ENCODE measurements at places on chromosomes 7 and 10.
A peak's percentile ranks its signal among the peaks of the same experiment; 100 is the strongest.

DNA sequence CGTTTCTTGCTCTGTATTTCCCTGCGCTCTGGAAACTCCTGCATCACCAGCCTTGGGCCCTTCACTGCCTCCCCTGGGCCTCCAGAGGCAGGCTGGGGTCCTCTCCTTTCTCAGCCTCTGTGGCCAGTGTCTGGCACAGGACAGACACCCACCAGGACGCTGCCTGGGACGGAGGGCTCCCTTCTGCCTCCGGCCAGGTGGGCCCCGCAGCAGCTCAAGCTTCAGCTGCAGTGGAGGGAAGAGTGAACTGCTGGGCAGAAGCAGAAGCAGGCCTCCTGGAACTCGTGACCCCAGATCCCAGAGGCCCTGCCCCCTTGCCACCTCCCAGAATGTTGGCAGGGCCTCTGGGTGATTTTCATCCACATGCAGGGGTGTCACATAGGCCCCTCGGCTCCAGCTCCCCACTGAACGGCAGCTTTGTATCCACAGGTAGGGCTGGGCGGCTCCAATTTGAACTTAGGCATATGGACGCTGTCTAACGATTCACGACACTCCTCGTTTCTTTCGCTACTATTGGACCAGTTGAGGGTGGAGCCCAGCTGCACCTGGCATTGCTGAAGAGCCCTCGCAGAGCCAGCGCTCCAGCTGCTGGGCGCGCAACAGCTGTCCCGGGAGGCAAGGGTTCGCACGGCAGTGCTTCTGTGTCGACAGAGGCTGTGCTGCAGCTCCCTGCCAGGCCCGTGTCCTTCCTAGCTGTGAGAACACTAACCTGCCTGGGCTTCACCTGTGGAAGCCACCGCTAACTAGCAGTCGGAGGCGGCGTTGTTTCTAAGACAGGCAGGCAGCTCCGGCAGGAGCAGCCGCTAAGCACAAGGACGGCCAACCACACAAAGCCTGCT, 18.4 kb upstream of the GPR146 start:
- no peak for DNase-seq

- DNase-seq: no peak
Observed at GRCh38 chr7:86951895-86952294, 107.6 kb downstream of the ELAPOR2 start.

GRCh38 chr7:20730611-20731010, 56.1 kb downstream of the SP8 start:
- DNase-seq: no peak

- no peak for DNase-seq
Observed at GRCh38 chr7:46576950-46577349, 655.9 kb upstream of the IGFBP3 start.

- no peak for DNase-seq
Observed at GRCh38 chr7:42174391-42174912, 62.6 kb downstream of the GLI3 start.

DNA sequence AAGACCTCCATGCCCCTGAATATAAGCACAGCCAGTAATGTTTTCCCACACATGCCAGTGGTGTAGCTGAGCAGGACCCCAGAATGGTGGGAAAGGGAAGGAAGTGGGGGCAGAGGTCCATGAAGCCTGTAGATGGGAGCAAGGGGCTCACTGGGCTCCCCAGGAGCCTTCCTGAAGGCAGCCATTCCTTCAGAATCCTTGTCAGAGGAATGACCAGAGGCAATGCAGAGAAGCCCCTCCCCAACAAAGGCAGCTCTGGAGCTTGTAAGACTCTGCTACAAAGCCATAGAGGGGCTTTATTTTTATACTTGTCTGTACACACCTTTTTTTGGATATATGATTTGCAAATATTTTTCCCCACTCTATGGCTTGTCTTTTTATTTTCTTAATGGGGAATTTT, 165.0 kb upstream of the TCF7L2 start:
- no peak for DNase-seq

DNA sequence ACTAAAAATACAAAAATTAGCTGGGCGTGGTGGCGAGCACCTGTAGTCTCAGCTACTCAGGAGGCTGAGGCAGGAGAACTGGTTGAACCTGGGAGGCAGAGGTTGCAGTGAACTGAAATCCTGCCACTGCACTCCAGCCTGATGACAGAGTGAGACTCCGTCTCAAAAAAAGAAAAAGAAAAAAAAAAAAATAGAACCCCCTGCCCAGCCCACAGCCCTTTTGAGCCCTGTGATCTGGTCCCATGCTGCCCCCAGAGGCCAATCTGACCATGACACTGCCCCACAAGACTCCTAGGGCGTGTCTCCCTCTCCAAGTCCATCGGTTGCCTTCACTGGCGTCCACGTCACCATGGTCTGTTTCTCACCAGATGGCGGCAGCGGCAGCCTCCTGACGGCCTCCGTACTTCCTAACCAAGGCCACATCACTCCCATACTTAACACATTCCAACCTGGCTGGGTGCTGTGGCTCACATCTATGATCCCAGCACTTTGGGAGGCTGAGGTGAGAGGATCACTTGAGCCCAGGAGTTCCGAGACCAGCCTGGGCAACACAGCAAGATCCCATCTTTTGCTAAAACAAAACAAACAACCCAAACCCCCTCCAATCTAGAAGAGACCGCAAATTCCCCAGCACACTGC, 18.0 kb downstream of the STX1A start:
- no peak for DNase-seq

GRCh38 chr10:119780879-119781480, 55.1 kb downstream of the INPP5F start:
- DNase-seq: no peak

DNA sequence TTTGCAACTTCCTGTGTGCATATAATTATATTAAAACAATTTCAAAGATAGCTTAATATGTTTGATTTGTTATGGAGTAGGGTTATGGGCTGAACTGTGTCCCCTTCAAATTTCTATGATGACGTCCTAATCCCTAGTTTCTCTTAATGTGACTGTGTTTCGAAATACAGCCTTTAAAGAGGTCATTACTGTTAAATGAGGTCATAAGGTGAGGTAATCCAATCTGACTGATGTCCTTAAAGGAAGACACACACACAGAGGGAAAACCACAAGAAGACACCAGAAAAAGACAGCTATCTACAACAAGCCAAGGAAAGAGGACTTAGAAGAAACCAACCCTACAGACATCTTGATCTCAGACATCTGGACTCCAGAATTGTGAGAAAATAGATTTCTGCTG, 407.4 kb downstream of the MAGI2 start:
- DNase-seq: no peak

GRCh38 chr10:110803830-110804338, 67.8 kb upstream of the PDCD4 start:
- DNase-seq: no peak

- no peak for DNase-seq
Observed at GRCh38 chr7:140081774-140082425, 19.1 kb upstream of the PARP12 start.

- DNase-seq: no peak
Observed at GRCh38 chr7:69860486-69860885, 262.2 kb downstream of the AUTS2 start.

- DNase-seq: no peak
Observed at GRCh38 chr7:25801214-25801613, 350.8 kb upstream of the NFE2L3 start.

DNA sequence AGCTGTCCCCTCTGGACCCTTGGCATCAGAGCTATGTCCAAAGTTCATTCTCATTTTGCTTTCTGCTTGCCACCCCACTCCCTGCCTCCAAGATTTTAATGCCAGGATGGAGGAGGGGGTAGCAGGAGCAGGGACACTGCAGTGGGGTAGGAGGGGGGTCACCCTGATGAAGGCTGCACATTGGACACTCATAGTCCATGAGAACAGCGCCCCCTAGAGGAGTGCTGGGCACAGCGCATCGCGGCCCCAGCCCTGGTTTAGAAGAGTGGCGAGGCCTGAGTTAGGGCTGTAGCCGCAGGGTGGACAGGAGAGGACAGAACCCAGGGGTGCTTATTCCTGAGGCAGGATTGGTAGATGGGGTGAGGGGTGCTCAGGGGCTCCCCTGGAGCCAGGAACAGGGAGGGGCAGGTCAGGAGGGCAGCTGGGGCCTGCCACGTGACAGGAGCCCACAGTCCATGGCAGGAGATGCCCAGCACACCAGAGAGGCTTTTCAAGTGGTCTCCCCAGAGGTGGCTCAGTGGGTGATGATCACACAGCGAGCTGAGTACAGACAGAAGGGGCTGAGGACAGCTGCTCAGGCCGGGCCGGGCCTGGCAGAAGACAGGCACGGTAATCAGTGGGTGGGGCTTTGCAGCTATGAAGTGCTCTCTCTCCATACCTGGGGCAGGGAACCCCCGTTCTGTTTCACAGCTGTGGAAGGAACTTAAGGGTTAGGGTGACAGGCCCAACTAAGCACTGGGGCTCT, 71.4 kb downstream of the NEURL1 start:
- DNase-seq: no peak

DNA sequence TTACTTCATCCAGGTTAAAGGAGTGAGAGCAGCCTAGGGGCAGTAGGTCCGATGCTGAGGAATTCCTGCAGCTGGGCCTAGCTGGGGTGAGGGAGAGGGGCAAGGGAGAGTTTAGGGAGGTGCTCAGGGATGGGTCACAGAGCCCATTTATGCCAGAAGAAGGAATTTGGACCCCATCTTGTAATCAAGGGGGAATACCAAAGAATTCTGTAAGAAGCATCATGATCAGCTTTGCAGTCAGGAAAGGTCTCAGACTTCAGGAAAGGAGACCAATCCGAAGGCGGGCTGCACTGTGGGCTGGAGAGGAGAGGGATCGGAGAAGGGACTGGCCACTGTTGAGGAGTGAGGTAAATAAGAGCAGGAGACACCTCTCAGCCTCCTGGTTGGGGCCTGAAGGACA, 566.6 kb upstream of the MGMT start:
- no peak for DNase-seq

DNA sequence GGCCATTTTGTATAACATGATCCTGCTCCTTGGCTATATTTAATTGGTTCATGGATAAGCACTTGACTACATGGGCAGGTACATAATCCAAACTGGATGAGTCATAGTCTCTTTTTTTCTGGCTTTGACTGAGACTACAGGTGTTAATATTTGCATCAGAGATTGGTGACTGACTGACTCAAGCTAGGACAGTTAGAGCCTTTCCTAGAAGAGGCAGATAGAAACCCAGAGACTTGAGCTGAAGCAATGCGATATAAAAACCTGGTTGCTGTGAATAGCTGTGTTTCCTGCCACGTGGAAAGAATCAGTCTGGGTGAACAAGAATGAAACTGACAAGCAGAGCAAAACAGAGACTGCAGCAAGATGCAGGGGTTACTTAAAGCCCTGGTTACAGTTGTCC, 81.0 kb downstream of the SAMD9 start:
- DNase-seq: no peak

DNA sequence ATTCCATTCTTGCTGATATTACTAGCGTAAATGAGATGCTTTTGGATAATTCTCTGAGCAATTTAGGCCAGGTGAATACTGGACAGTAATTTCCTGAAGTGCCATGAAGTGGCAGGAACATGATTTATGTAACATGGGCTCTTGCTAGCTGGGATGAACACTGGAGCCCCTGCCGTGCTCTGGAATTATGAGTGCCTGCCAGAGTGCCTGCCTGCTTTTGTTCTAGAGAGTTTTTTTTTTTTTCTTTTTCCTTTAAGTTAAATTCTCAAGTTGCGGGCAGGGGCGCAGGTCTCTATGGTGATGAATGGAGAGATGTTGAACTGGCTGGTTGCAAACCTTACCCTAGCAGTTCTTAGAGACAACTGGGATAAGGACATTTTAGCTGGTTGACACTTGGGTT, 165.9 kb downstream of the AUTS2 start:
- no peak for DNase-seq

GRCh38 chr7:114522081-114522480, 107.5 kb downstream of the FOXP2 start:
- no peak for DNase-seq

DNA sequence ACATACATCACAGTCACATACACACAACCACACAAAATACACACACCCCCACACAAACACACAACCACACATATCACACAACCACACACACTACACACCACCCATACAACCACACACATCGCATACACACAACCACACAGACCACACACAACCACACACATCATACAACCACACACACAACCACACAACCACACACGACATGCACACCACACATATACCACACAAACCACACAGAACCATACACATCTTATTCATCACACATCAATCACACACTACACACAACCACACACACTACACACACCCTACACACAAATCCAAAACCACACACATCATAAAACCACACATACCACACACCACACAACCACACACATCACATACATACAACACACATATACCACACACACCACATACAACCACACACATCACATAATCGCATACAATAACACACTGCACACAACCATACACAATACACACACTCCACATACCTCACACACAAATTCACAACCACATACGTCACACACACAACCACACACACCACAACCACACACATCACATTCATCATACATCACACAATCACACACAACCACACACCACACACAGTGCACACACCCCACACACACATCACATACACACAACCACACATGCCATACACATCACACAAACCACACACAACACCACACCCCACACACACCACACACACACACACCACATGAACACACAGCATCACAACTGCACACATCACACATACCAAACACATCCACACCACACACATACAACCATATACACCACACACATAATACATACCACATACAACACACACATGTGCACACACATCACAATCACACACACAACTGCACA, 30.4 kb downstream of the GPRIN2 start:
- no peak for DNase-seq

DNA sequence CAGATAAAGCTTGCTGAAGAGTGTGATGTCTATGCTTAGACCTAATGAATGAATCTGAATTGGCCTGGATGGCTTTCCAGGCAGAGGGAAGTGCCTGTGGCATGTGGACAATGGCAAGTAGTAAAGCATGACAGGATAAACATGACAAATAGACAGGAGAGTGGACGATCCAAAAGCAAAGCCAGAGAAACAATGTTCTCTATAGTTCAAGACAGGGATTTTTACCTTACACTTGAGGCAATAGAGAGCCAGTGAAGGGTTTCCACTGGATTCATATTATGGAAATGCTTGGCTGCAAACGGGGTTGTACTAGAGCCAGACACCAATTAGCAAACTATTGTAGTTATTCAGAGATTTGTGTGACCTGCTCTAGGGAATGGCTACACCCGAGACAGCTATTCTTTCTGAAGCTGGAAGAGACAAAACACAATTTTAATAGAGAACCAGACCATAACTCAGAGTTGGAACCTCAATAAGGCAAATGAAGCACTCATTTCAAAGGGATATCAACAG, 2.3 kb downstream of the AGMO start:
- peak; percentile 68 for DNase-seq

DNA sequence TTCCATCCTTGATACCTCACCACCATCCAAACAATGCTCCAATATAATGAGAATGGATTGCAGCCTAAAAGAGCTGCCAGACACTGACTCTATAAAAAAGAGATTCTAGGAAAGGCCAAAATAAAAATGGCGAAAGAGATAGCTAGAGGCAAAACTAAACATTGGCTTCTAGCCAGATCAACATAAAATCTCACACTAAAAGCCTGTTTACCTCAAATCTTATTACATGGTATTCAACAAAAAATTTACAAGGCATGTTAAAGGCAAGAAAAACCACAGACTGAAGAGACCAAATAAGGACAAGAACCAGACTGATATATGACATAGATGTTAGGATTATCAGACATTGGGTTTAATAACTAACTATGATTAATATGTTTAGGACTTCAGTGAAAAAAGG, 1127.0 kb downstream of the DNAJB9 start:
- no peak for DNase-seq
